Germinal center (tissue), 1 donor: ENCODE measurements at places on chromosomes 11 and 22.

DNA sequence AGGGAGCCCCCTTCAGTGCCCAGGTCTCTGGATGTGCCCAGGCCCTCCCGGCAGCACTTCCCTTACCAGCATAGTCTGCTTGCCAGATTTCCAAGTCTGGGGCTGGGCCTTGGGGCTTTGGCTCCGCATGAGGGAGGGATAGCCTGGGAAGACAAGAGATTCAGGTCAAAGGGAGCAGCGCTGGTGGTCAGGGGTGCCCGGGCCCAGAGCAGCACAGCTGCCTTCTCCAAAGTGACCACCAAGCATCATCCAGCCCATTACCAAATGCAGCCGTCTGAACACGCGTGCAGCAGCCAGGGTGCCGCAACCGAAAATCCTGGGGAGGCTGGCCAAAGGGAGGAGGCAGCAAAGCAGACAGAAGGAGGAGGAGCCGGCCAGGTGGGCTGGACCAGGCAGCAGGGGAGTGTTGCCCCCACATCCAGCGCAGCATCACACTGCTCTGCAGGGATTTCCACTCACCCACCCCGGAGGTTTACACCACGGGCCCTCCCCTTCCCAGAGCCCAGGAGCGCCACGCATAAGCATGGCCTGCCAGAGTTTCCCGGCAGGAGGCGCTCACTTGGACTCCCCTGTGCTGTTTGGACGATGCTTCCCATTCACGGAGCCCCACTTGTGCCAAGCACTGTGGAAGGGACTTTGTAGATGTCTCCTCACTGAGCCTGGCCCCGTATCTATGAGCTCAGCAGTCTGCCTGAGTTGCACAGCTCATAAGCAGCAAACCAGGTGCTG lies 22.5 kb downstream of the TRIM29 start:
- DNase-seq, result no peak

DNA sequence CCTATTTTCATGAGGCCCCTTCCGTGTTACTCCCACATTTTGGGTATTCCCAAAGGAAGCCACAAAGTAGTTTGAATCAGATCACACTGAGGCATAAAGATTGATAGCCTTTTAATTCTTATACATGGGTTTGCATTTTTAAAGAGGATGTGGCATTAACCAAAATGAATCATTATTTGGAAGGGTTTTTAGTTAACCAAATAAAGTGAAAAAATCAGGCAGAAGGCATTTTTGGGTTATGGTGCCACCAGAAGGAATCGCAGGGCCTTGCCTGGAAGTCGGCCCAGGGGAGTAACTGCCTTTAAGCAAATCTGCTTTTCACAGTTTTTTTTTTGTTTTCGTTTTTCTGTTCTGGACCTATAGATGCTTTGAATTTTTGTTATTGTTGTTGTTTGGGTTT lies 55.4 kb downstream of the HSD17B12 start:
- DNase-seq, result no peak

DNA sequence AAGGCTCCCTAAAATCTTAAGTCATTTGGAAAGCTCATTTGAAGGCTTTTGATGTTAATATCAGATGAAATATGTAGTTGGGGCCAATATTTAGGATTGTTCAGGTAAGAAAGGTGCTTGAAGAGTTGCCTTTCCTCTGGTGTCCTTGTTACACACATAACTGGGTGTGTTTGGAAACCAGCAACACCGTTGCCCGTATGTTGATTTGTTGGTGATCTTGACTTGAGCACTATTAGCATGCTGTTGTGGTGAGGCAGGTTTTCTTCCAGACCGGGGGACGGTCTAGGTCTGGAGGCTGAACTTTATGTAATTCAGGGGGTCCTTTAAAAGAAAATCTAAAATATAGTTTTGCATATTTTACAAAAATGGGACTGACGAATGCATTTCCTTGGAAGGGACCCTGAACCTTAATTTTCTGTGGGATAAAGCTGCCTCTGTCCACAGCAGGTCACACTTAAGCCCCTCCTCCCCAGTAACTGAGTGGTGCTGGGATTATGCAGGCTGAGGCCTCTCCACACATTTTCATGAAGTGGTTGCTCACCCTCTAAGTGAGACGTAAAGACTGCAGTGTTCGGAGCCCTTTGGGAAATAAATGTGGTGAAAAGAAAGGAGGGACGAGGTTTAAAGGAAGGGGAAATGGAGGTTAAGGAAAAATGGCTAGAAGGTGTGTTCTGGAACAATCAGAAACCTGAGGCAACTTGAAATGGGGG lies 1.8 kb downstream of the YWHAH start:
- DNase-seq, result no peak

DNA sequence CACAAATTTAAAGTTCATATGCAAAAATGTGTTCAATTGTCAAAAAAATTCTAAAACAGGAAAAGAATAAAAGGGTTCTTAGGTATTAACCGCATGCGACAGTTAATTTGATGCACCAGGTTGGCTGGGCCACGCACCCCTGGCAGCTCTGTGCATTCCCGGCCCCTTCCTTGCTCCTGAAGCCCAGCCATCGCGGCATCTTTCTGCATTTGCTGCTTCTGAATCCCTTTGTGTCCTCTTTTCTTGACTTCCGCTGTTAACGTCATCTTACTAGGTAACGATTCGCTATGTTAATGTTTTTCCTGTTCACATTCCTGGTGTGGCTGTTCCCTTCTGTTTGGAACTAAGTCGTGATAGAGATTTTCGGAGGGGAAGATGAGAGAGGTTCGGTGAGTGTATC lies 7.9 kb upstream of the KLHDC7B start:
- DNase-seq, result no peak

DNA sequence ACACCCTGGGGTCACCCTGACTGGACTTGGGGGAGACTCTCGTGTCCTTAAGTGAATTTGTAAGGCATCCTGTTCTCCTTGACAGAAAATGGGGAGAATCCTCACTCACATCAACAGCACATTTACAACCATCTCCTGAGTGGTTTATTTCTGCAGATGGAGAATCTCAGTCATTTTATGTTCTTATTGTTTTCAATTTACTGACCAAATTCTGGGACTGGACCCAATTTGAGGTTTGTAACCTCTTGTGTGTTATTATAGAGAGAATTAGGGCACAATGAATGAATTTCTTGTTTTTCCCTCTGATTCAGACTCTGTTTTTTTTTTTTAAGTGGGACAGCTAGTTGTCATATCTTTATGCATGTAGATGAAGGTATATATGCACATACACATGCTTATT lies 104.9 kb downstream of the ADAMTS15 start:
- DNase-seq, result no peak

DNA sequence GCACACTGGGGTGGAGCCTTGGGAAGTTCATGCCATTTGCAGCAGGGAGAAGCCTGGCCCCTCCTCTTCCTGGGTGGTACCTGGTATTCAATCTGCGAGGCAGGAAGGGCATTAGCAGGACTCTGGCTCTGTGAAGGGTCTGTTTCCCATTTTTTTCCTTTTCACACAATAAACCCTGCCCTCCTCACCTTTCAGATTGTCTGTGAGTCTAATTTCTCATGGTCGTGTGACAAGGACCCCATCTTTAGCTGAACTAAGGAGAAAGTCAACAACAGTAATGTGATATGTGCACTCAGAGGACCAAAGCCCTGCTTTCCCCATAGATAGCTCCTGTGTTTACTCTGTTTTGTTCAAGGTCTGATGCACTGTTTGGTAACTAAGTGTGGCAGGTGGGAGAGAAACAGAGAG lies 26.6 kb upstream of the CASP4 start:
- DNase-seq, result no peak

GRCh38 chr11:44862558-44863101 lies 88.1 kb downstream of the TP53I11 start:
- DNase-seq, result no peak

GRCh38 chr11:84780689-84781293 lies 846.4 kb downstream of the DLG2 start:
- no peak for DNase-seq

DNA sequence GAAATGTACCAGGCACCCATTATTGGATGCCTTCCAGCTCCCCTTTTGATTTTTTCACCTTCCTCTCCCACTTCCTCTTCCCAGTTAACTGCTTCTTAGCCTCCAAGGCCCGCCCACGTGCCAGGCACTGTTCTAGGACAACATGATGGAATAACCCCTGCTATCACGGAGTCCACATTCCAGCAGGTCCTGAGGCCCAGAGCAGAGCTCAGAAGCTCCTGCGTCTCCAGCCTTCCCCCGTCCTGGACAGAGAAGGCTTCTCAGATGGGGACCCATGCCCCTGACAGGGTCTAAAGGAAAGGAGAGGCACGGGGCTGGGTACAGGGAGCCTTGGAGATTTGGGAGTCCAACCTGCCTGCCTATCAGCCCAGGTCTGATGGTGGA lies 29.1 kb downstream of the TRIM29 start:
- no peak for DNase-seq

DNA sequence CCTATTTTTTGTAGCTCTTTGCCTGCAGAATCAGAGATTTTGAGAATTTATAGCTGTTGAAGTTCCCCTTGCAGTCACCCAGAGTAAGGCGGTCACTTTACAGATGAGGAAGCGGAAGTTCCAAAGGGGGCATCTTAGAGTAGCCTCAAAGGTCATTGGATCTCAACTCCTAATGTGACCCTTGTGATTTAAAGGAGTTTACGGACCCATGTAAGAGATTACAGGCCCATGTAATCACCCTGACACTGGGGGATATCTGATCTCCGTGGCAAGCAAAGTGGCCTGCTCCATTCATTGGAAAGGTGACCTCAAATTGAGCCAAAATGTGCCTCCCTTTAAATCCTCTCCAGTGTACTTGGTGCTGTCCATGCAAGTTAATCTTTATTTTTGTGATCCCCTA lies 15.7 kb downstream of the P2RX3 start:
- DNase-seq, result no peak

DNA sequence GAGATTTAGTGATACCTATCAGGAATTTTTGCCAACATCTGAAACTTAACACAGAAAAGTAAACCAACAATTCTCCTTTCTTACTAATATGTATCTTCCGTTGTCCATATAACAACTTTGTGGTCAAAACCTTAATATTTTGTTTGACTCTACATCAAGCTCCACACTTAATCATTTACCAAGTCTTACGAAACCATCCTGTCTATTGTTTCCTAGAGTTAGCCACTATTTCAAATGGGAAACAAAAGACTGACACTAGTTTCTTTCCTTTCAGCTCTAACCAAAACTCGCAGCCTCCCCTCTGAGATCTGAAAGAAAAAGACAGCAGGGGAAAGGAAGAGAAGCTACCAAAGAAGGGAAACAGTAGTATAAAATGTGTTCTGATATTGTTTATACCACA lies 26.5 kb upstream of the PRDM10 start:
- no peak for DNase-seq

DNA sequence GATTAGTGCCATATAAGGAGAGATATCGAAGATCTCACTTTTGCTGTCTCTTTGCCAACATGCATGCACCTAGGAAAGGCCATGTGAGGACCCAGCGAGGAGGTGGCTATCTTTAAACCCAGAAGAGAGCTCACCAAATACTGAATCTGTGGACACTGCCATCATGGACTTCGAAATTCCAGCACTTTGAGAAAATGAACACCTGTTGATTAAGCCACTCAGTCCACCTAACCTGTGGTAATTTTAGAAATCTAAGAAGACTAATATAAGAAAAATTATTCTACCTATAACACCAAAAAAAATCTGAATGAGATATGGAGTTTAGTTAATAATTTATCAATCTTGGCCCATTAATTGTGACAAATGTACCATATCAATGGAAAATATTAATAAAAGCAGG lies 193.6 kb upstream of the CARD18 start:
- DNase-seq, result no peak

- DNase-seq, result no peak
These were observed 22.1 kb downstream of the SRPRA start for GRCh38 chr11:126246636-126247035.

DNA sequence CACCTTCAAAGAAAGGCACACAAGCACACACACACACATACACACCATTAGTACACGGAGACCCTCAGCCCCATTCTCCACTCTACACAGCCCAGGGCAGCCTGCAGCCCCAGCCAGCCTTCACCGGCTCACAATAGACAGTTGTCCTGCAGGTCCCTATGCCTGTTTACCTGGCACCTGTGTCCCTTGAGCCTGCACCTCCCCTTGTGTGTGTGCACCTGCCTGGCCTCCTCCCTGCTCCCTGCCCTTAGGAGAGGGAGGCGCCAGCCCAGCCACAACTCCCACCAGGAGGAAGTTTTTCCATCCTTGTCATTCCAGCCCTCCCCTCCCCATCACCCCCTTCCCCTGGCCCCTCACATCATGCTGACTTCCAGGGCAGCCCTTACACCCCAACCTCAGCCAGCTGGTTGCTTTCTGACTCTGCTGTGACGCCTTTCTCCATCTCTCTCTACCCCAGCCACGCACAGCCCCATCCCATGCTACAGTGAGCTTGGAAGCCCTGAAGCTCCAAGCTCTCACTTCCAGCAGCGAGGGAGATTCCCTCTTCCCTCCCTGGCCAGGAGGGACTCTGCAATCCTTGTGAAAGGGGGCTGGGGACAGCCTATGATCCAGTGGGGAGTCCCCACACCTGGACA lies 4.4 kb downstream of the AHNAK start:
- DNase-seq, result no peak

GRCh38 chr11:111663820-111664219 lies 61.6 kb downstream of the SIK2 start:
- DNase-seq, result no peak

GRCh38 chr11:118071416-118072030 lies 5.4 kb upstream of the TMPRSS4 start:
- no peak for DNase-seq

DNA sequence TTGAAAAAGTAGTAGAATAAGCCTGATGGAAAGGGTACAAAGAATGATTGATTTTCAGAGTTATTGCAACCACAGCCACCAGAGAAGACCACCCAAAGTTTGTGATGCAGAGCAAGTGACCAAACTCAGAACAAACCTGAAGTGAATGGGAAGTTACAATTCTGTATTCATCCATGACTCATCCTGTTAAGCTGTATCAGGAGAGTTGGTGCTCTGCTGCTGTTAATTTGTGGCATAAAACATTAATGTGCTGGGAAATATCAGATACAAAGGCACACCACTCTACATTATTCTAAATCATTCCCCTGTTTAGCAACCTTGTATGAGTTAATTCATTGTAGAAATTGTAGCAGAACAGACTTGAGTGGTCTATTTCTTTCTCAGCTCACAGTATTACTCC lies 19.6 kb upstream of the PDGFD start:
- no peak for DNase-seq

DNA sequence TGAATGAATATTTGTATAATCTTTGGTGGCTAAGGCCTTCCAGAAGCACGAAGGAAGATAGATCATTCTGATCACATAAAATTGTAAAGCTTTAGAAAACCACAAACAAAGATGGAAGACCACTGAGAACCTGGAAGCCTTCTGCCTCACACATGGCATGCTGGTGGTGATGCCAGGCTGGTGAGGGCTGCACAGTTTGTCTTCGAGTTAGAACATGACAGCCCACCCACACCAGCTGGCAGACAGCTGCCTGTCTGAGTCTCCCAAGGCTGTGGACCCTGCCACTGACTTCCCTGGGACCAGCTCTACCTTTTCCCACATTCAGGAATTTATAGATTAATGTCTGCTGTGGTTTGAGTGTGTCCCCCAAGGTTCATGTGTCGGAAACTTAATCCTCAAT lies 48.8 kb upstream of the B3GAT1 start:
- DNase-seq, result no peak

GRCh38 chr11:65611028-65611757 lies 2.8 kb downstream of the MAP3K11 start:
- DNase-seq, result no peak

- DNase-seq, result no peak
These were observed 7.0 kb upstream of the MPPED1 start for GRCh38 chr22:43404673-43405385.
